NCI-H187 (cell line): ENCODE measurements at places on chromosomes 11 and 22.

DNA sequence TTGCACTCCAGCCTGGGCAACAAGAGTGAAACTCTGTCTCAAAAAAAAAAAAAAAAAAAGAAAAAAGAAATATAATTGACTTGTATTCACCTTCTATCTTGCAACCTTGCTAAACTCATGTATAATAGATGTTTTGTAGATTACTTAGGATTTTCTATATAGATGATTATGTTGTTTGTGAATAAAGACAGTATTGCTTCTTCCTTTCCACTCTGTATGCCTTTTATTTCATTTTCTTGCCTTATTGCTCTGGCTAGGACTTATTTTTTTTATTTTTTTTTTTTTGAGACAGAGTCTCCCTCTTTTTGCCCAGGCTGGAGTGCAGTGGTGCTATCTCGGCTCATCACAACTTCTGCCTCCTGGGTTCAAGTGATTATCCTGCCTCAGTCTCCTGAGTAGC, 29.7 kb upstream of the SOX10 start:
- no peak for DNase-seq

DNA sequence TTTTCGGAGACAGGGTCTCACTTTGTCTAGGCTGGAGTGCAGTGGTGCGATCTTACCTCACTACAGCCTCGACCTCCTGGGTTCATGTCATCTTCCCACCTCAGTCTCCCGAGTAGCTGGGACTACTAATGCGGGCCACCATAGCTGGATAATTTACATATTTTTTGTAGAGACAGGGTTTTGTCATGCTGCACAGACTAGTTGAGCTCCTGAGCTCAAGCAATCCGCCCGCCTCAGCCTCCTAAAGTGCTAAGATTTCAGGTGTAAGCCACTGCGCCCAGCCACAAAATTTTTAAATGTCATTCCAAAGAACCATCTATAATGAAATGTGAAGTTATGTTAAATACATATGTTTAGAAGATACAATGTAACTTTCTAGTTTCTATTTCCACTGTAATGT, 4747.7 kb upstream of the OR11H1 start:
- no peak for DNase-seq

DNA sequence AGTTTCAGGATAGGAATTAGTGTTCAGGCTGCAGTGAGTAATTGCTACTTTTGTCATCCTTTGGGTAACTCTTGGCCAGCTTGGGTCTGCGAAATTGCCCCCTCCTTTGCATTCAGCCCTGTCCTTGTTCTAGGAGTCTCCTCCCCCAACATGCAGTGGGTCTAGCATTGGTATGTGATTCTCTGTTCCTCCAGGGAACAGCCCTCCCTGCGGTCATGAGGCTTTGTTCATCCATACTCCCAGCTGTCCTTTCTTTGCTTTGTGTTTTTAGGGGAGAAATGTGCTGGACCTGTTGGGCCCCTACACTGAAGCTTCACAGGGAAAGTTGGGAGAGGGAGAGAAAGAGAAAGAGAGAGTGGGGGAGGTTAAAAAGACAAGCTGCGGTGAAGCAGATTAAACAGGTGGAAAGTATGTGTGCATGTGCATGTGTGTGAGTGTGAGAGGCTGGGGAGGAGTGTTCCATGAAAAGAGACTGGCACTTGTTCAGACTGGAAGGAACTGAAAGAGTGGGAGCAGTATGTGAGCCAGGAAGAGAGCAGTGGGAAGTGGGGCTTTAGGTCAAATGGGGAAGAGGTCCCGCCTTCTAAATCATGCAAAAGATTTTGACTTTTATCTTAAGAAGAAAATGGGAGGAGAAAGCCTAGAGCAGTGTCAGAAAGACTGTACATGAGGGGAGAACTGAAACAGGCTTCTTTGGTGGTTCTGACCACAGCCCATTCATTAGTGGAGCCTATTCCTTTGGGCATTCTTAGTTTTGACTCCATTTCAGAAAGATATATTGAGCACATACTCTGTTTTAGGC, 17.9 kb upstream of the SESN3 start:
- DNase-seq: no peak

DNA sequence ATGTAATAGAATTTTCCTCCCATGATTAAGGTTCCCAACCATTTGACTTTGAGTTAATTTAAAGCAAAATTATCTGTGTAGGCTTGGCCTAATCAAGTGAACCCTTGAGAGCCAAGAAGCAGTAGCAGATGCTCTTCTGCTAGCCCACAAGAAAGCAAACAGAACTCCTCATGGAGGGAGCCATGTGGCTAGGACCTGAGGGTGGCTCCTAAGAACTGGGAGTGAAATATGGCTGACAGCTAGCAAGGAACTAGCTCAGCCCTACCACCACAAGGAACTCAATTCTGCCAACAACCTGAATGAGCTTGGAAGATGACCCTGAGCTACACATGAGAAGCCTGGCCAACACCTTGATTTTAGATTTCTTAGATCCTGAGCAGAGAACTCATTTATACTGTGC, 167.7 kb downstream of the WNT11 start:
- DNase-seq: no peak

GRCh38 chr11:114031246-114031966, 28.1 kb upstream of the ZBTB16 start:
- no peak for DNase-seq

- DNase-seq: no peak
Measured at GRCh38 chr11:68315171-68315920, 3.0 kb downstream of the LRP5 start.

GRCh38 chr11:134037046-134037908, 31.6 kb upstream of the JAM3 start:
- DNase-seq: peak; percentile 50

DNA sequence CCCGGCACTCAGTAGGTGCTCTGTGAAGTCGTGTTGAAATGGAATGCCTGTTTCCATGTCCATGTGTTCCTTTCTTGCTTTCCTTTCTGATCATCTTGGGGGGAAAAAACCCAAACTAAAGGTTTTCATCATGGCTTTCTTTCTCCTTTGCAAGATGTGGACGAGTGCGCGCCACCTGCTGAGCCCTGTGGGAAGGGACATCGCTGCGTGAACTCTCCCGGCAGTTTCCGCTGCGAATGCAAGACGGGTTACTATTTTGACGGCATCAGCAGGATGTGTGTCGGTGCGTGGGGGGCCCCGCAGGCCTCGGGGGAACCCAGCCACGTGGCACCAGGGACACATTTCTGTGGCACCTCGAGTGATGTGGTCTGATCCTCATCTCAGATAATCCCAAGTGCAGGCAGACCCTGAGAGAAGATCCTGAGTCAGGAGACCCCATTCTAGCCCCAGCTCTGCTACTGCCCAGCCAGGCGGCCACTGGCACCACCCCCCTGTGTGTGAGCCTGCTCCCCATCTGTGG, 39.4 kb downstream of the FBLN1 start:
- no peak for DNase-seq

DNA sequence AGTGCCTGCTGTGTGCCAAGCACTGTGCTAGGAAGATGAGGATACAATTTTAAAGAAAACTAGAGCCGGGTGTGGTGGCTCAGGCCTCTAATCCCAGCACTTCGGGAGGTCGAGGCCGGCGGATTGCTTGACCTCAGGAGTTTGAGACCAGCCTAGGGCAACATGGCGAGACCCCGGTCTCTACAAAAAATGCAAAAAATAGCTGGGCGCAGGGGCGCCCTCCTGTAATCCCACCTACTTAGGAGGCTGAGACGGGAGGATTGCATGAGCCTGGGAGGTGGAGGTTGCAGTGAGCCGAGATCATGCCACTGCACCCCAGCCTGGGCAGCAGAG, 8.3 kb downstream of the TPBGL start:
- no peak for DNase-seq

- no peak for DNase-seq
Measured at GRCh38 chr22:17739196-17739975, 34.9 kb downstream of the BID start.
